Activated CD8-positive, alpha-beta memory T cell treated with anti-CD3 and anti-CD28 coated beads for 1 hour (primary cell): ENCODE measurements at places on chromosomes 6 and 20.

DNA sequence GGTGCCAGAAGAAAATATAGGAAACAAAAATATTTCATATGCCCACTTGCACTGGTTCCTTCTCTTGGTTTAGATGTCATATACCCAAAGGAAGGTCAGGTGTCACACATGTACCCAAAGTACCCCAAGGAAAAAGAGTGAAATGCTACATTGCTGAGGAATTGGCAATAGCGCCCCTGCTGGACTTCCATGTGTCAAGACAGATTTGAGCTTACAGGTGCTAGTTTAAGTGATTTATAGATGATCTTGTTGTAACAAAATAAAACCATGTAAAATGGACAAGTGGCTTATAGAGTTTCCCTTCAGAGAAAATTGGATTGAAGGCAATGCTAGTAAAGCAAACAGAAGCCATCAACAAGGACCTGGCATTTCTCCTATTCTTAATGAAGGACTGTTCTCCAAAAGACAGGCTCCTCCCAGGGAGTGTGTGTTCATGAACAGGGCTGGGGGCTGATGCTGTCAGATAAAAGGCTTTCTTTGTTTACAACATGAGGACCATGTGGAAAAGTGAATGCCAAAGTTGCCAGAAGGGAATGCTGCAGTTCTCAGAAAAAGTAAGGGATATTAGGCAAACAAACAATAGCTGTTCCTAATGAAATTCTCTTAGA lies 64.3 kb upstream of the PAK5 start:
- DNase-seq, result no peak

DNA sequence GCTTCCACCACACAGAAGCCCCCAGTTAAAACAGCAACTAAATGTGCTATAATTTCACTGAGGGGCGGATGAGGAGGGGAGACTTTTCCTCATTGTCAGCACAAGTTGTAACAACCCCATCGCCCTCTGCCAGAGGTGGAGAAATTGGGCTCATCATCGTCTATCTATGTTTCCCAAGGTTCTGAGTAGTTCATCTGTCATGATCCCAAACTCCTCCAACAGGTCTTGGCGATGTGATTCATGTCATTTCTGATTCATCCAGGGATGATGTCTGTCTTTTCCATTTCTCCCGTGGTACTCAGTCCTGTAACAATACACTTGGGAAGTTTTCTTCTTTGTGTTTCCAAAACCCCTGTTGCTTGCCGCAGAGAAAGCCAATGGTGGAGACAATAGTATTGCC lies 51.0 kb downstream of the TFAP2A start:
- DNase-seq, result no peak

DNA sequence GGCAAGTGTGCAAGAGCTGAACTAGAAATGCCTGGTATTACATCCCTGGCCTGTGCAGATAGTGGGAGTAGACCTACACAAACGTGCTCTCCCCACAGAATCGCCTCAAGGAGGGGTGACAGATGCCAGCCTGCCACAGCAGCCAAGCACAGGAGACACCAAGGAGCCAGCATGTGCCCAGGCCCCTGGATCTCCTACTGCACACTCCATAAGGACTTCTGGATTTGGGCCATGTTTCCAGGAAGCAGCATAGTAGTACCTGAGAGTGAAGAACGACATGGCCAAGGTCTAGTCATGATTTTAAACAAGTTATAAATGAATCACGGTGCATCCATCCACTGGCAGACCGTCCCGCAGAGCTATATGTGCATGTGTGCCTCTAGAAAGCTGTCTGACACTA lies 232.2 kb downstream of the SYNDIG1 start:
- DNase-seq, result no peak

DNA sequence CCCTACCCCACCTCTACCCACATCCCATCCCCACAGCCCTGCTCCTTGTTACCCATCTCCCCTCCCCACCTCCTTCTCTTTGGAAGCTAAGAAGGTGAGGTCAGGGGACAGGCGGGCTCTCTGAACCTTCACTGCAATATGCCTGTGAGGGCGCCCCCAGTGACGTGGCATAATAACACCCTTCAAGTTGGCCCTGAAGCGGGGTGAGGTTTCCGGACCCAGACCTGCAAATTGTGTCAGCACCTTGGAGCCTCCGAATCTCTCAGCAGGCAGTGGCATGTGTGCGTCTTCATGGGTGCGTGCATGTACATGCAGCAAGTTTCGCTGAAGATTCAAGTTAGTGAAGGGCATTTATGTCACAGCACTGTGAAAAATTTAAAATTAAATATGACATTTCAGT lies 114.6 kb downstream of the SOBP start:
- DNase-seq, result no peak

DNA sequence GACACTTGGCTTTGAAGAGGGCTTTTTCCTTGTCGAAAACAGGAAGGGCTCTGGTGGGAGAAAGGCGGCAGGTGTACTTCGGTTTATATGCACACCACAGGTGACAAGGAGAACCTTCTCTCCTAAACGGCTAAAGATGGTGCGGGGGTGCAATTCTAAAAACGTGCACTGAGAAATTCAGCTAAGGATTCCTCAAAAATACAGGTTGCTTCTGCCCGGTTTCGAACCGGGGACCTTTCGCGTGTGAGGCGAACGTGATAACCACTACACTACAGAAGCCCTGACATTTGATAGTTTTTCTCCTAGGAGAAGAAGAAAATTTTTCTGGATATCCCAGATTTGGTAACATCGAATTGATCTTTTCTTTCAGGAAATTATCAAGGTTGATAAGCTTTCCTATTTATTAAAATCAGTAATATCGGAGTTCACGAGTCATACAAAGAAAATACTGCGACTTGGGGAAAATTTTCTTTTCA lies 32.0 kb downstream of the POM121L2 start:
- DNase-seq, result no peak
